ENCODE measurements at places on chromosomes 11 and 22. TPM values are rescaled to one million over a fixed set of nuclear protein-coding genes. Genes with fewer than 3 reads are reported as not detected.

GRCh38 chr22:26310616-26311015 is 118.4 kb upstream of the ASPHD2 start:
- H3K27ac ChIP-seq = no peak overlapping the region
- no peak for DNase-seq
- no peak overlapping the region for H3K4me3 ChIP-seq
- H3K27me3 ChIP-seq = peaks cover 71% of the 10 kb centered on the region
- H3K4me1 ChIP-seq = no peaks in the 10 kb centered on the region

DNA sequence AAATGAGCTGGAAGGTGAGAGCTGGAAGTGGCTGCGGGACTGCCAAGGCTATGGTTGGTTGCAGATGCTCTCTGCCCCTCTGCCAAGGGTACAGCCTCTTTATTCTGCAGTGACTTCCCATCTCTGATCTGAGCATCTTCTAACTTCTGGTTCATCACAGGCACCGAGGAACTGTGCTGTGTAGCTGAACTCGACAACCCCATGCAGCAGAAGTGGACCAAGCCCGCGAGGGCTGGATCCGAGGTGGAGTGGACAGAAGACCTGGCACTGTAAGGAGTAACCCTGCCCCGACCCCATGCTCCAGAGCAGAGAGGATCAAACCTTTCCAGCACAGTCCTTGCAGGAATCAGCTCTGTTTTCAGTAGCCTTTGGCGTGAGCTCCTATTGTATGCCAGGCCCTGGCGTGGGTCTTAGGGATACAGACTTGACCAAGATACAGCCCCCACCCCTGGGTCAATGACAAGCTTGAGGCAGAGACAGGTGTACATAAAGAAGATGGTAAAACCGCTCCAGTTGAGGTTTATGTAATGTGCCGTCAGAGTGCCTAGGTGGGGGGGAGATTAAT is 4.3 kb downstream of the C2CD2L start:
- peaks cover 11% of the 10 kb centered on the region for H3K4me1 ChIP-seq
- H3K4me3 ChIP-seq = no peak overlapping the region
- H3K36me3 ChIP-seq = 0 out of 2 replicates have a peak, but pooled peaks cover 11% of the 10 kb centered on the region
- no peaks in the 10 kb centered on the region for H3K27me3 ChIP-seq
- H3K27ac ChIP-seq = no peak overlapping the region

DNA sequence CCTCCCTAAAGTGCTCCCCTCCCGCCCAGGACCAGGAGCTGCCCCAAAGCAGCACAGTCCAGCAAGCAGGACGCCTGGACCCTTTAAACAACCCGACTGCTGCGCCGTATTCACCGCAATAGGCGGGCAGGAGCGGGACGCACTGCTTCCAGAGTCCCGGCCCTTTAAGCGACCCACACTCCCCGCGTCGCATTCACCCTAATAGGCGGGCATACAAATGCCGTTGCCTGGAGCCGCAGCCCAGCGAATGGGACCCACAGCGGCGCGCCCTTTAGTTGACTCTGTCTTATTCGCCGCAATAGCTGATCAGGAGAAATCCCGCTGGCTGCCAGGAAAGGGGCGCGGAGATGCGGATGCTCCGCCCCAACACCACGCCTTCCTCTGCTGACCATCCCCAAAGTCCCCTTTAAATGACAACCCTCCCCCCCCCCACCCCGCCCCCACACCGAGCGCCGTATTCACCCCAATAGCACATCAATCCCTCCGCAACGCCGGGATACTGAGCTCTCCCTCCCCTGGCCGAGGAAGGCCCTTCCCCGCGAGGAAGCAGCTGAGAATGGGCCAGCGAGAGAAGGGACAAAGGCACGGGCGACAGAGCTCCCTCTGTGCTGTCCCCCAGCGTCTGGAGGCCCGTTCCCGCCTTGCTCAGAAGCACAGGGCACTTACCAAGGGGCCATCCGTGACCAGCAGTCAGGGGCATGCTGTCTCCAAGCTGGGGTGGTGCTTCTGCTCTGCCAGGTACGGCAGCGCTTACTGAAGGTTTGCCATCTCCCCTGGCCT is 4.7 kb downstream of the OSBPL5 start:
- no peaks in the 10 kb centered on the region for H3K27me3 ChIP-seq
- peak; percentile 46 for DNase-seq
- H3K4me1 ChIP-seq = peaks cover 25% of the 10 kb centered on the region
- H3K4me3 ChIP-seq = peak overlapping the region; percentile 32
- no peak overlapping the region for H3K27ac ChIP-seq
- no peaks in the 10 kb centered on the region for H3K36me3 ChIP-seq

DNA sequence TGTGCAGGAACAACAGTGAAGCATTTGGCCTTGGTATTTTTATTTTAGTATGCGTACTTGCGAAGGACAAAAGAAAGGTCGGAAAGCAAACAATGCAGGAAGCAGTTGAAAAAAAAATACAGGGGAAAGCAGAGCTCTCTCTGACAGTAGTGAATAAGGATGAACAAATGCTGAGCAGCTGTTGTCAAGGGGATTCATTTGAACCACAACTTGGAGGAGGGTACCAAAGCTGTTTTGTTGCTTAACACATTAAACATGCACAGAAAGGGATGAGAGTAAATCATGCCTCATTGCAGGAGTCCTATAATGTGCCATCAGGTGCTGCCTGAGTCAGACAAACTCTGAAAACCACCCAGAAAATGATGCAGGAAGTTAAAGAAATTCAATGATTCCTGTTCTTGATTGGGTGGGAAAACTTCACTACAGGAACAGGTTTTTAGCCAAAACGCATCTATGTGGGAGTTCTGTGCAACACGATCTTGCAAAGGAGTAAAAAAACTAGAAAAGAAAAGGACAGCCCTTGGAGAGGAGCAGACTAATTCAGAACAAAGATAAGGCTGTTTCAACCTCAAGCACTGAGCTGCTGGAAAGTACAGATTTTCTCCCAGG is 2113.5 kb downstream of the LRRC4C start:
- no peak overlapping the region for H3K27ac ChIP-seq
- H3K36me3 ChIP-seq = no peaks in the 10 kb centered on the region
- H3K4me1 ChIP-seq = no peaks in the 10 kb centered on the region
- H3K27me3 ChIP-seq = no peaks in the 10 kb centered on the region
- DNase-seq = no peak

DNA sequence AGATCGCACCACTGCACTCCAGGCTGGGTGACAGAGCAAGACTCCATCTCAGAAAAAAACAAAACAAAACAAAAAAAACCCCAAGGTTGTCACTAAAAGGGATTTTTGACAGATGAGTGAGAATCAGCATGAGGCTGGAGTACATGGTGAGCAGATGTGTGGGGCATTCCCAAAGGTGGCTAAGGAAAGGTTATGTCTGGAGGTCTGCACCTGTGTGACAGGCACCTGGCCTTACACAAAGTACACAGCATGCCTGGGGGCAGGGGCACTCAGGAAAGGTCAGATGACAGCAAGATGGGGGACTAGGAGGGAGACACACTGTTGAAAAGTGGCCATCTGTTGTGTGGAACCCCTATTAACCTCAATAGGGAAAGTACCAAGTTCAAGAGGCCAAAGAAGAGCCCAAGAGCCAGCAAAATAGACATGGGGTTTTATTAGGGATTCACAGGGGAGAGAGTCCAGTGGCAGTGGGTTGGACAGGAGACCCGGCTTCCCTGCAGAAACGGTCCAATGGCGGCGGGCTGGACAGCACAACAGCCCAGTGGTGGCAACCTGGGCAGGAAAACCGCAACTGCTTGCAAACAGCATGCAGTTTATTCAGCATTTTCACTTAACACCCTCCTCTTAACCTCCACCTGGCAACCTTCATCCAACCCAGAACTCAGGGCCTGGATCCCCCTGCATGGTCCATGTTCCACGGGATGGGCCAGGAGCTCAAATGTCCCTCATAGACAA is 101.1 kb downstream of the MICAL2 start:
- H3K27me3 ChIP-seq = no peaks in the 10 kb centered on the region
- no peak for DNase-seq
- H3K4me3 ChIP-seq = no peak overlapping the region
- no peaks in the 10 kb centered on the region for H3K36me3 ChIP-seq

DNA sequence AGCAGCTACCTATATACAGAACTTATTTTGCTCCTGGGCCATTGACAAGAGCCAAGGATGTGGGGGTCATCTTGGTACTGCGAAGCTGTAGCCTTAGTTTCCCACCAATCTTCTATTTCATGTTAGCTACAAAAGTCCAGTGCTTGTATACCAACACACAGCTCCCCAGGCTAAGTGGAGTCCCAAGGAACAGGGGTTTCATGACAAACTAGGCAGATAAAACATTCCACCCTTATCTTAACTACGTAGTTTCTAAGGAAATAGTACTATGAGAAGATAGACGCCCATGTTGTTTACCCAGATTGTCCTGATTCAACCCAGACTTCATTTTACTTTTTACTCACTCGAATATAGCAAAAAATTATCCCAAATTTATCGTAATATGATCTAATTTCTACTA is 218.5 kb downstream of the DYNC2H1 start:
- DNase-seq = no peak
- no peaks in the 10 kb centered on the region for H3K36me3 ChIP-seq
- no peak overlapping the region for H3K4me3 ChIP-seq
- no peaks in the 10 kb centered on the region for H3K27me3 ChIP-seq
- no peak overlapping the region for H3K27ac ChIP-seq
- H3K4me1 ChIP-seq = no peaks in the 10 kb centered on the region

GRCh38 chr22:32911503-32911902 is 110.0 kb downstream of the TIMP3 start:
- no peaks in the 10 kb centered on the region for H3K36me3 ChIP-seq
- H3K4me1 ChIP-seq = peaks cover 5% of the 10 kb centered on the region
- DNase-seq = no peak
- no peak overlapping the region for H3K27ac ChIP-seq
- H3K4me3 ChIP-seq = no peak overlapping the region
- no peaks in the 10 kb centered on the region for H3K27me3 ChIP-seq

DNA sequence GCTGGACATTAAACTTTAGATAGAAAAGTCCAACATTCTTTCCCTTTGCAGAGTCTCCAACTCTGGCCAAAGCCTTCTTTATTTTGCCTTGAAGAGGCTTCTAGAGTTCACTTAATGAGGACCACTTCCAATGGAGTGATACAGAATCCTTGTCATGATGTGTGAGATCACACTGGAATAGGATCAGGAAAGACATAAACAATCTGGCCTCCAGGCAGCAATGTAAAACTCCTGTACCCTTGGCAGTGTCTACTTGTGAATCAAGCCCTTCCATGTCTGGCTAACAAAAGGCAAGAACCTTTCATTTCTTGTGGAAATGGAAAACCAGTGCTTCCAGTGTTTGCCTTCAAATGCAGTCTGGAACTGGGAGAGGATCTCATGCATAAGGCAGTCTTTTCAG is 56.5 kb upstream of the FIBIN start:
- H3K4me3 ChIP-seq = no peak overlapping the region
- DNase-seq = no peak
- no peaks in the 10 kb centered on the region for H3K4me1 ChIP-seq
- no peak overlapping the region for H3K27ac ChIP-seq
- no peaks in the 10 kb centered on the region for H3K27me3 ChIP-seq

DNA sequence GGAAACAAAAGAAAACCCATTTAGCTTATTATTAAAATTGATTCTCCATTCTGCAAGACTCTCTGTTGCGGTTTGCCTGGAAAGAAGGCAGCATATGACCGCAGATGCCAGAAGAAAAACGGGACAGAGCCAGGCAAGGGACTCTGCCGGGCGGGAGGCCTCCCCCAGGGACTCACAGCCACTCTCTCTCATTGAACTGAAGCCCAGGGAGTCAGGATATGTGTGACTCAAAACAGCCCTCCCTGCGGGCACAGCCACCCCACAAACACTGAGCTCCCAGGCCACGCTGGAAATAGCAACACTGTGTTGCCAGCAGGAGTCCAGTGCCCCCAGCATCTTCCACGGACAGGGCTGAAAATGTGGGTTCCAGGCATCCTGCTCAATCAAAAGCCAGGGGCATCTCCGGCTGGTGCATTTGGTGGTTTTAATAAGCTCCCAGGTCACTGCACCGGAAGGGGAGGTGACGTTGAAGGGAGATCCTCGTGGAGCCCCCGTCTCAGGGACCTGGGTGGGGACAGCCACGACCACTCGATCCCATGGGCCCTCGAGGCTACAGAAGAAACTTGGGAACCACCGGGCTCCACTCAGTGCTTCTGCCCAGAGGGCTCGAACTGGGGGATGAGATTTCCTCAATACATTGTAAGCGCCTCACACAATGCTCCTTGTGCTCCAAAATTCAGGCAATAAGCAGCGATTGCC is 624.5 kb downstream of the TBC1D22A start:
- H3K4me3 ChIP-seq = no peak overlapping the region
- H3K27ac ChIP-seq = no peak overlapping the region
- H3K4me1 ChIP-seq = no peaks in the 10 kb centered on the region
- DNase-seq = no peak
- peaks cover 31% of the 10 kb centered on the region for H3K27me3 ChIP-seq

Gene ZDHHC5
- total RNA-seq = 64.1 TPM

Gene F2
- 0.47 TPM for total RNA-seq

Gene RFPL2
- total RNA-seq = 0.61 TPM

Gene DNAJB13
- 0.22 TPM for total RNA-seq

Gene P4HA3
- total RNA-seq = 0.91 TPM

Data from HCT116 (cell line).